Caudate nucleus (tissue), 63 donors: ENCODE measurements at places on chromosomes 13 and 19.
A peak's percentile ranks its signal among the peaks of the same experiment; 100 is the strongest.

- DNase-seq, result no peak
Observed at GRCh38 chr19:38120471-38121025, 103.5 kb downstream of the DPF1 start.

DNA sequence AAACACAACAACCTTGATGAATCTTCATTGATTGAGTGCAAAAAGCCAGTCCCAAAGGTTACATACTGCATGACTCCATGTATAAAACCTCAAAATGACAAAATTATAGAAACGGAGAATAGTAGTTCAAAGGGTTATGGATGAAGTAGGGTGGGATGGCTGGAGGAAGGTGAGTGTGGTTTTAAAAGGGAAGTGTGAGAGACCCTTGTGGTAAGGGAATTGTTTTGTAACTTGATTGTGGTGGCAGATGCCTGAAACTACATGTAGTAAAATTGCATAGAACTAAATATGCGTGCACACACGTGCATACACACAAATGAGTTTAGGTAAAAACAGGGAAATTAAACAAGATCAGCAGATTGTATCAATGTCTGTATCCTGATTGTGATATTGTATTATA, 340.7 kb downstream of the MTUS2 start:
- DNase-seq, result no peak

DNA sequence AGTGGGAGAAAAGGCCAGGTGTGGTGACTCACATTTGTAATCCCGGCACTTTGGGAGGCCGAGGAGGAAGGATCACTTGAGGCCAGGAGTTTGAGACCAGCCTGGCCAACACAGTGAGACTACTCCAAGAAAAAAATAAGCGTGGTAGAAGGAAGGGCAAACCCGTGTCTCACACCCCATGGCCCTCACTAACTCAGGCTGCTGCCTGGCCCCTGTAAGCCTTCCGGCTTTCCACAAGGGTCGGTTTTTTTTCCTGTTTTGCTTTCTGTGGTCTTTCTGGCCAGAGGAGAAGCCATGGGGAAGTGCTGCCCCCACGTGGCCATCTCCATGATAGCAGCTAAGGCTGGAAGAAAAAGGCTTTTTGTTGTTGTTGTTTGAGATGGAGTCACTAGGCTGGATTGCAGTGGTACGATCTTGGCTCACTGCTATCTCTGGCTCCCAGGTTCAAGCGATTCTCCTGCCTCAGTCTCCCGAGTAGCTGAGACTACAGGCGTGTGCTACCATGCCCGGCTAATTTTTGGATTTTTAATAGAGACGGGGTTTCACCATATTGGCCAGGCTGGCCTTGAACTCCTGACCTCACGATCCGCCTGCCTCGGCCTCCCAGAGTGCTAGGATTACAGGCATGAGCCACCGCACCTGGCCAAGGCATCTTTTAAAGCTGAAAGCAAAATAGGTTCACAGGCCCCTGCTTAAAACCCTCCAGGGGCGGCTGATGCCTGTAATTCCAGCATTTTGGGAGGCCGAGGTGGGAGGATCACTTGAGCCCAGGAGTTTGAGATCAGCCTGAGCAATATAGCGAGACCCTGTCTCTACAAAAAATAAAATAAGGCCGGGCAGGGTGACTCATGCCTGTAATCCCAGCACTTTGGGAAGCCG, 7.5 kb upstream of the ARHGEF18 start:
- DNase-seq, result peak; percentile 47

DNA sequence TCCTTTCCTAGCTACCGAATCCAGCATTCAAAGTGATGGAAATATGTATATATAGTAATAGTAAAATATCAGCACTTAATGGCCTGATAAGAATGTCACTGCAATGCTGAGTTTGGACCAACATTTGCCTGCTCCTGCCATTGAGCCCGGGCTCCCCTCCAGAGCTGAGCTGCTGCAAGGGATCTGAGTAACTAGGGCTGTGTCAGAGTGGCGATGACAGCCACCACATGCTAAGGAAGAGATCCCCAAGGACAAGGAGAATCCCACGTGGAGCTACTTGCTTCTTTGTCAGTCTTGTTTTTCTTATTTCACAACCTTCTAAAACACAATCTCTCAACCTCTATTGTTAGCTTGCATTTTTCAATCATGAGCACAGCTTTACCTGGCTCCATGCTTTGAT, 19.5 kb upstream of the ALOX5AP start:
- no peak for DNase-seq

- no peak for DNase-seq
Observed at GRCh38 chr19:31179471-31179852, 169.8 kb downstream of the TSHZ3 start.

DNA sequence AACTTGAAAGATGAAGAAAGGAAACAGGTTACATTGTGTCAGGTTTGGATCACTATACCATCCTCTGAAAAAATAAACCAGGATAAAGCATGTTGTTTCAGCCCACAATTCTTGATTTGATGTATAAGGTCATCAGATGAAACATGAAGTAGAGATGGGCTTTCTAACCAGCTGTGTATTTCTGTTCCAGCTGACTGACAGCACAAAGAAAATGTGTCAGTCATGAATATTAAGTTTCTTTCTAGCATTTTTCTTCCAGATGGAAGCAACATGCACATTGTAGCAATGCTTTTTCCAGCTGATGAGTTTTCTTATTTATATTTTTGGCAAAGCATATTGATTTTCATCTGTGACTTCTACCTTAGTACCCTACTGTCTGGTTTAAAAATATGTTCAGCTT, 199.6 kb downstream of the OXGR1 start:
- no peak for DNase-seq

- DNase-seq, result no peak
Observed at GRCh38 chr19:8938576-8938975, 71.6 kb downstream of the MUC16 start.

- DNase-seq, result peak; percentile 96
Observed at GRCh38 chr19:11766597-11767591, at the start of gene ZNF441. TSS of gene ZNF441 (plus strand) at chr19:11767000. CDS start at chr19:11767194, 194 bp downstream.

- no peak for DNase-seq
Observed at GRCh38 chr13:93201992-93202558, 24.5 kb upstream of the GPC6 start.
